ENCODE measurements at places on chromosomes 1 and 21.
A peak's percentile ranks its signal among the peaks of the same experiment; 100 is the strongest.

DNA sequence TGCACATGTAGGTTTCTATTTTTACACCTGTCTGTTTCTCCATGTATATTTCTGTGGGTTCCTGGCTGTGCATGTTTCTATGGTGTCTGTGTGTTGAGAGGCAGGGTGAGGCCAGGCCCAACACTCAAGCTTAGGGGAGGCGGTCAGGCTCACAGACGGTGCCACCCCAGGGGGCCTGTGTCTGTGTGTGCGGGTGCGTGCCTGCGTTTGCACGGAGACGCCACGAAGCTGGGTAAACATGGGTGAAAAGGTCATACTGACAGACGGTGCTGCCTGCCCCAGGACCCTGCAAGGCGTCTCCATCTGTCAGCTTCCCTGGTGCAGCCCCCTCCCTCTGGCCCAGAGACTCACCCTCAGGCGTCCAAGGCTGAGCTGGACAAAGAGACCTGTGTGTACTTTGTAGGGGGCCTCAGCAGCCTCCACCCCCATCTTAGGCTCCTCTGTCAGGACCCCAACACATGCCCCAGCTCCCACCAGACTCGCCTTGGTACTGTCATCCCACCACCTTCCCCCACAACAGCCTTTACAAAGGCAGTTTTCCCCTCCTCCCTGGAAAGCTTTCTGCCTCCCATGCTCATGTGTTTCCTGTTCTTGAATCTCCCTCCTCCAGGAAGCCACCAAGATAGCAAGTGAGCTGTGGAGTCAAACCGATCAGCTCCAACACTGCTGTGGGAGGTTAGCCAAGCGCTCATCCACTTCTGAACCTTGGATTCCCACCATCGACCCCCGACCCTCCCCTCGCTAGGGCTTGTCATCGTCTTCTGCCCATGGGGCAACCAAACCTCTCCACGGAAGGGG, 34.1 kb downstream of the PTPRF start:
- DNase-seq, result no peak

- DNase-seq, result no peak
These were observed 10.0 kb downstream of the MRPS6 start for GRCh38 chr21:34083357-34083756.

- no peak for DNase-seq
These were observed 66.6 kb downstream of the LRRC8C start for GRCh38 chr1:89699451-89699986.

- DNase-seq, result peak; percentile 22
These were observed 131.6 kb downstream of the LHX8 start for GRCh38 chr1:75265792-75266191.

DNA sequence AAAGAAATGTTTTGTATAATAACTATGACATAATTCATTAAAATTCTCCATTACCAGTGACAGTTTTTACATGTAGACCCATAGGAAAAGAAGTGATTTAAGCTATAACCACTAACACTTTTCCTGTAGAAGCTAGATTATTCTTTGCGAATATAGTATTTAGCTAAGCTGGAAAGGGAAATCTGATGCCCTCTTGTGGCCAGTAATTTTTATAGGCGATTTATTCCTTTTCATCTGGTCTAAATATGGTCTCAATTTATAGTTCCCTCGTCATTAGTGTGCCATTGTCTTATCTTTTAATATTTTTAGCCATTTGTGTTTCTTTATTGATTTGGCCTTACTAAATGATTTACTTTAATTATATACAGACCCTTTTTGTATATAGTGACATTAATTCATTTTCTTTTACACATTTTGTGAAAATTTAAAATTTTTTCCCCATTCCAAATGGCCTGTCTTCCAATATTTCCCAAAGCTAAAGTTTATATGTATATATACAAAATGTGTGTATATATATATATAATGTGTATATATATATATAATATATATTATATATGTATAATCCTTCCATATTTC, 26.7 kb downstream of the BTG3 start:
- DNase-seq, result peak; percentile 44

GRCh38 chr1:65267683-65268082, 41.7 kb upstream of the DNAJC6 start:
- DNase-seq, result no peak

GRCh38 chr1:43822040-43822690, 111.4 kb upstream of the ARTN start:
- DNase-seq, result peak; percentile 91

DNA sequence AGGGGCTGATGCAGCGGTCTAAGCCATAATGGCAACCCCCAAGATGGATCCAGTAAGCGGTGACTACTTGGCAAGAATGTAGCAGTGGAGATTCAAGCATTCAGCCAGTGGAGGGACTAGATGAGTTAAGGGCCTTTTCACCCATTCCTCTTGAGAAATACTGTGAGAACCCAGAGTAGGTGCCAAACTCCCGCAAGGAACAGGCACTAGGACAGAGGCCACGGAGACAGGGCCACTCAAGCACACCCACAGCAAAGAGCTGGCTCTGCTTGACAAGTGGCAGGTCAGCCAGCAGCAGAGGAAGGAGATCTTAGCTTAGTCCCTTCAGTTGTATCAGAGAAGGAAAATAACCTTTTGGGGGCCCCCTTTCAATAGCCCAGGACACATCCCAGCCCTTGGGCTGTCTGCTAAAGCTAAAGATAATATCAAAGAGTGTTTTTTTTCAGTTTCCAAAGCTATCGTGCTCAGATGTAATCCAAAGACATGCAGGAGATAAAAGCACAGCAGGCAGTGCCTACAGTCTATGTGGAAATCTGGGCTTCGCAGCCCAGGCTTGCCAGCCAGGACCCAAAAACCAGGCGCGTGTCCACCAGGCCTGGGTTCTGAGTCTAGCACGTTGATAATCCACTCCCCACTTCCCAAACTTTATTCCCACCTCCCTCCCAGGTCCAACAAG, 62.0 kb upstream of the GOLT1A start:
- no peak for DNase-seq

DNA sequence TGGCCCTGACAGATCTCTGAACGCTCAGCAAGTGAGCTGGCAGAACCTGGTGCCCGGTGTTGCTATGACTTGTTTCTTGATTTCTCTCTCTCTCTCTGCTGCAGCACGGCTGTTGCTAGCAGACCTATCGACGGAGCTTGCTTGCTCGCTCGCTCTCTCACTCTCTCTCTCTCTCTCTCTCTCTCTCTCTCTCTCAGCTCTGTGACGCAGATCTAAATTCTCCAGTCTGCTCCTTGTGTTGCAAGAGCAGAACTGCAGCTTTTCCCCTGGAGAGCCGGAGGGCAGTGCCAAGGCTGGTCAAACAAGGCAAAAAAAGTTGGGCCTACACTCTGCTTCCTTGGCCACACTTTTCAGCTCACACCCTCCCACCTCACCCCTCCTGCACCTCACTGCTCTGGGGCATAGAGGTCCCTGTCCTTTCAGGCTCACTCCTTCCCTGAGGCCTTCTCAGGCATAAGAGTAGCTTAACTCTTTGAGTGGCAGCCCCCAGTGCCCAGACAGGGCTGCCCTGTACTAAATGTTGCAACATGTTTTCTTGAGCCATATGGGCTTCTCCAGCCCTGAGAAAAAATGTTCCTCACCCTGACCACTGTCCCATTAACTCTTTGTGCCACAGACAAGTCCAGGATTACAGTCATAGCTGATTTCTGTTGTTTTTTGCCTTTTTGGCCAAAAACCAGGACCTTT, 72.2 kb downstream of the CD46 start:
- DNase-seq, result peak; percentile 87

DNA sequence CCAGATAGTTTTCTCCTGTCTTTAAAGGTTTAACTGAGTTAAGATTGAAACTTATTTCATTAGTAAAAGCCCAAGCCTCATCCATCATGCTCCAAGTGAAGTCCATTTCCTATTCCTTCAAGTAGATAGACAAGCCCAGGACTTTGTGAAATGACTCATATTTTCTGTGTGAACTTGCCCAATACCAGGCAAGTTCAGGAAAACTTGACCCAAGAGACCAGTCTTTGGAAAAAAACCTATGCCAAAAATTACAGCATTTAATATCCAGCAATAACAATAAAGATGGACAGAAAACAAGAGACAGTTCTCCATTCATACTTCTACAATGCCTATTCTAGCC, 405 bp upstream of the RAB29 start:
- DNase-seq, result peak; percentile 34

- DNase-seq, result no peak
These were observed 75.0 kb upstream of the EXO1 start for GRCh38 chr1:241772932-241773500.

- no peak for DNase-seq
These were observed 16.8 kb downstream of the RNF19B start for GRCh38 chr1:32947669-32948389.

DNA sequence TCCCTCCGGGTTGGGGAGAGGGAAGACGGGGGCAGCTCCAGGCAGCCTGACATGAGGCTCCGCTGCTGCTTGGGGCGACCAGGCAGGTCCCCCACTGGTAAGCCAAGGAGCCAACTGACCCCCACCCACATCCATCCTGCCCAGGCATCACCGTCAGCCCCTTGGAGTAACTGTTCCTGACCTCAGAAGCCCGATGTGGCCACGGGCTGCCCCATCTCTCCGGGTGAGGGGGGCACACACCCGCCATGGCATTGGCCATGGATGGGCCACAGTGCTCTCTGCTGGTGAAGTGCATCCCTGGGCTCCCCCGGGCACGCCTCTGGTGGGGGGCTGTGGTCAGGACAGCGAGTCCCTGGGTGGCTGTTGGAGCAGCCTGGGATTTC, 100.0 kb downstream of the CRYAA start:
- DNase-seq, result no peak

- DNase-seq, result no peak
These were observed 64.2 kb upstream of the SMYD2 start for GRCh38 chr1:214216779-214217178.

All from AG20443 (cell line).